ENCODE measurements at places on chromosomes 7 and 10.

DNA sequence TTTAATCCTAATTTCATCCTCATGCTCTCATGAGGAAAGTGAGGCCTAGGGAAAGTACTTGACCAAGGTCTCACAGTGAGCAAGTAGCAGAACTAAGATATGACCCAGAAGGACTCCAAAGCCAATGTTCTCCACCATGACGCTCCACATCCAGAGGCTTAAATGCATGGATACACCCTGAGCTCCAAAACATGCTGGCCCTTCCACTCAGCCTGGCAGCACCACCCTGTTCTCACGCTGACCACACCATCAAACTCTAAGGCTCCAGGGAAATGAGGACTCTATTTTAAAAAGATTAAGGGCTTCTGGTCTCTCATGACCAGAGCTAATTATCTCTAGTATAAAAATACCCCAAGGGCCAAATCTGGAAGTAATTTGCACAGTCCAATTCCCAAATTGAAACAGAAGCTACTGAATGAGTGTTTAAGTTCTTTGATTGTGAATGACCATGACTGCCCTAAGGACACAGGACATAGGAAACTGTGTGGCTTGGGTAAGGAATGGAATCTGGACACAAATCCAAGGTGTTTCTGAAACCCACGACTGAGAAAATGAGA is 71.1 kb upstream of the ABLIM1 start:
- no peak for DNase-seq

- peak; percentile 23 for DNase-seq
These were observed 47.5 kb downstream of the DENND2A start for GRCh38 chr7:140592964-140593671.

GRCh38 chr7:39651265-39651664 is 27.9 kb downstream of the RALA start:
- DNase-seq: no peak

GRCh38 chr7:20788420-20788990 is 1.8 kb upstream of the SP8 start:
- DNase-seq: no peak

DNA sequence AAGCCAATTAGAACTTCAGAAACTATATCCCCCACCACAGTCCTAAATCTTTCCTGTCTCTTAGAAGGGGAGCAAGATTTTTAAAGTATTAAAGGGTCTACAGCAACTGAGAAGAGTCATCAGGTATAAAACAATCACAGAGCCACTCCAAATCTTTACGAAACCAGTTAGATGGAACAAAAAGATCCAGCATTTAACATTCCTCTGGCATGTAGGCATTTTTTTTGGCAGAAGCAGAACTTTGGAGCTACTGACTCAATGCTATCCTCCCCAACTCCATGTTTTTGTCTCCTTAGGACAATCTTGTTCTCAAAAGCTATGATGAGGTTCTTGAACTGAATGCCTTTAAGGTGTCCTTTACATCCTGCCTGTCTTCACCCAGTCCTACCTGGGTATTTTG is 333.3 kb downstream of the PRPF18 start:
- DNase-seq: no peak

GRCh38 chr7:88003581-88003980 is 69.5 kb downstream of the ADAM22 start:
- DNase-seq: no peak

DNA sequence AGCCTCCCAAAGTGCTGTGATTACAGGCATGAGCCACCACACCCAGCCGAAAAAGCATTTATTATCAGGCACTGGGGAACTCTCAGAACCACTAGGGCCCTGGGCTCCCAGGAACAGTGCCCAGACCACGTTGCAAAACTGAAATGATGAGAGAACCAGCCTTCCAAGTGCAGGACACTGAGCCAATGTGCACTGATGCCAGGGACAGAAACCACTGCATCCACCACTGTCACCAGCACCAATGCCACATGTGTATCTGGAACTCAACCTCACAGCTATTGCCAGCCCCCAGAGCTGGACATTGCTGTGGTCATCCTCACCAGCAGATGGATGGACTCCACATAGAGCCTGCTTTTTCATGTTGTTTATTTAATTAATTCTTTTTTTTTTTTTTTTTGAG is 28.2 kb upstream of the TPST1 start:
- no peak for DNase-seq

GRCh38 chr7:122482212-122482611 is 177.7 kb upstream of the FEZF1 start:
- no peak for DNase-seq

GRCh38 chr7:29806208-29806994 is at the start of gene WIPF3:
Gene WIPF3 (plus strand): TSS chr7:29806508. CDS start chr7:29834725, 28,217 bp downstream.
- no peak for DNase-seq

DNA sequence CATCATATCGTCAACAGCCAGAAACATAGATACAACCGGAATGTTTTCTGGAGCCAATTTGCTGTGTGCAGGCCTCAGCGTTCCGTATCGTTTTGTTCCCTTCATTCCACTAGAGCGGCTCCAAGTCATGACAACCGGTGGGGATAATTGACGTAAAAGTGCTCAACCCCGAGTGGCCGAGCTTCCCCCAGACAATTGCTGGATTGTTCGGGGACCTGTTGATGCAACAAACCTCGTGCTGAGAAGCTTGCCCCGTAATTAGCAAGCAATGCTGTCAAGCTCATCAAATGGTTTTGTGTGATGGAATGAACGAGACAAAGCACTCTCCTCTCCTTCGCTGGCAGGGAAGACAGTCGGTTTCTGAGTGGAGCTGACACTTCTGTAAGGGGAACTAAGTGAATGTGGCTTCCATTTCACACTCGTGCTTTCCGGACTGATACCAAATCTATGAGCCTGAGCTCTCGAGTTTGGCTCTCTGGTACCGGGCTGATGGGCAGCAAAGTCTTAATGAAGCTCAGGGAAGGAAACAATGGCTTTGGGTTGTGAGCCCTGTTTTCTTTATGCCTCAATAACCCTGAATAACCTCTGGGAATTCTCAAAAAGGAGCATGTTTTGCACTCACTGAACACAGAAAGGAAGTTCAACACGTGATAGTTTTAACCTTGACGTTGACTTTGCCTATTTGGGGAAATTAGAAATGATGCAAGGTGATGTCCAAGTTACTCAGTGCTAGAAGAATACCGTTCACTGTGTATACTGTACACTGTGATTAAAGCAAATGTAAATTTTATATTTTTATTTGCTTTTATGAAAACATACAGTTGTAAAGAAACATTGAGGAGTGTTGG is 220.5 kb downstream of the BAMBI start:
- no peak for DNase-seq

- no peak for DNase-seq
These were observed 17.7 kb upstream of the PPIF start for GRCh38 chr10:79329529-79329928.

DNA sequence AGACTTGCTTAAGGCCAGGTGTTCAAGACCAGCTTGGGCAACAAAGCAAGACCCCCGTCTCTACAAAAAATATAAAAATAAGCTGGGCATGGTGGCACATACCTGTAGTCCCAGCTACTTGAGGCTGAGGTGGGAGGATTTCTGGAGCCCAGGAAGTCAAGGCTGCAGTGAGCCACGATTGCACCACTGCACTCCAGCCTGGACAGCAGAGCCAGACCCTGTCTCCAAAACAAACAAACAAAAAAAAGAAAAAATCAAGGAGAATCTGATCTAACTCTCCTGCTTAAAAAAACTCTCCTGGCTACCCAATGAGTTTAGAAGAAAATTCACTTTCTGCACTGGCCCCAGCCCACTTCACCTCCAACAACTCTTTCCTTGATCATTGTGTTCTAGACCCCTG is 1.9 kb upstream of the KPNA7 start:
- no peak for DNase-seq

DNA sequence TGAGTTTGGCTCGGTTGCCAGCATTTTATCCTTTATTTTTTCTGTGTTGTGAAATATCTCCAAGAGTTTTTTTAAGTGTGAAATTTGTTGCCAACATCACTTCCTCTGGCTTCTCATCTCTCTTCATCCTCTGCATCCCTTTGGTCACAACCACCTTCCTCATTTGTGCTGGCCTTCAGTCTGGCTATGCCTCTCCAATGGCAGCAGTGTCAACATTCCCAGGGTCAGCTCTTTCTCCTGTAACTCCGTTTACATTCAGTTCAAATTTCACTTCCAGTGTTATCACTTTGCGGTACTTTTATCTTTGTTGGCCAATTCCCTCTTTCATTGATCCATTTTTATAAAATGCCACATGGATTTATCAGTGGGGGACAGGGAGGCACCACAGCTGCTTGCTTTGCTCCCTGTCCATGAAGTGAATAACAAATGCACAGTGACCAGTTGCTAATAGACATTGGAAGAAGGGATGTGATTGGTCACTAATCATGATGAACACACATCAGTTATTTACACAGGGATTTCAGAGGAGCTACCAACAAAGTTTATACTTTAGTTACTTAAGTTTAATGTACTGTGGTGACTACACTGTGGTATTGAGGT is 311.4 kb upstream of the LRGUK start:
- no peak for DNase-seq

DNA sequence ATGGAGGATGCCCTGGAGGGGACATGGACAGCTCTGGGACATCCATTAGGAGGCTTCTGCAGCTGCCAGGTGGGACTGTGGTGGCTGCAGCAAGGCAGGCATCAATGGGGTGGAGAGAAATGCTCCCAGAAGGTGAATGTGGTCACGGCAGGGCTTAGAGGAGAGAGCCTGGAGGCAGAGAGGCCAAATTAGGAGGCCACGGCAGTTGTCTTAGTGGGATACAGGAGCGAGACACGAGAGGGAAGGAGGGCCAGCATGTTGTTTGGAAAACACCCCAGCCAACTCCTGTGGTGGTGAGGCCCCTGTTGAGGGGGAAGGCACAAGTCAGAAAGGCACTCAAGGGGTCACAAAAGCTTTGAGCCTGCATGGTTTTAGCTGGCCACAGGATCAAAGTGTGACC is 14.6 kb upstream of the ECHDC3 start:
- DNase-seq: no peak

- DNase-seq: no peak
These were observed 205.8 kb downstream of the CCSER2 start for GRCh38 chr10:84534168-84534567.

GRCh38 chr10:100654782-100655325 is 90.5 kb upstream of the PAX2 start:
- peak; percentile 52 for DNase-seq

- no peak for DNase-seq
These were observed 537.9 kb upstream of the MGMT start for GRCh38 chr10:128929131-128929530.

- peak; percentile 23 for DNase-seq
These were observed at the start of gene ADAM12 for GRCh38 chr10:126387931-126388911. Gene ADAM12 (minus strand): TSS chr10:126388477. CDS start chr10:126388145, 332 bp downstream.

DNA sequence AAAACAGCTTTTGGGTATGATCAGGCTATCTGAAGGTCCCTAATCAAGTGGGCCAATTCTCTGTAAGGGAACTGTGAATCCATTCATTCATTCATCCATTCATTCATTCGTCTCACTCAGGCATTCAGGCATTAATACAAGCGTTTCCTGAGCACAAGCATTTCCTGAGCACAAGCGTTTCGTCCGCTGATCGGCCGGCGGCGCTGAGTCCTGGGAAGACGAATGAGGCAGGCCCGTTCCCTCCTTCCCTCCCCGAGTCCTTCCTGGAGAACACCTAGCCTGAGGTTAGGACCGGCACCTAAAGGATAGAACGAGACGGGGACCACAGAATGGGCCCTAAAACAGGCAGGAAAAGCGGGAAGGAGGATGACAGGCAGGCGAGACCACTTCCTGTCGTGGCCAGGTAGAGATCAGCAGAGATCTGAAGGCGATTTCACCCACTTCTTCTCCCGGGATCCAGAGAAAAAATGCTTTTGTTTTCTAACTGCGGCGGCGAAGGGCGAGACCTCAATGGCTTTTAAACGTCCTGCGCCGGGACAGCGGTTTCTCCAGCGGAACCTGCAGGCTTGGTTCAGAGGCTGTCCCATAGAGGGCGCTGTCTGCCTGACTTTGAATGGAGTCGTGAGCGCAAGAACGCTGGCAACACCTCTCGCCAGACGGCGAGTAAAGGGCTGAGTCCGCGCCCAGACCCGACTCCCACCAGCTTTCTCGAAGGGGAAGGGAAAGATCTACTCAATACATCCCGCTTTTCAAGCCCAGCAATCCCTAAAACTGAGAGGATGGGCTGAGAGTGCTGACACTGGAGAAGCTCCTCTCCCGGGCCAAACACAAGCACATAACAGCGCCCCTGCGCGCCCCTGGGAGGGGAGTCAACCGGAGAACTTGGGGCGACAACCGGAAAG is 2.9 kb upstream of the HMX3 start:
- peak; percentile 90 for DNase-seq

DNA sequence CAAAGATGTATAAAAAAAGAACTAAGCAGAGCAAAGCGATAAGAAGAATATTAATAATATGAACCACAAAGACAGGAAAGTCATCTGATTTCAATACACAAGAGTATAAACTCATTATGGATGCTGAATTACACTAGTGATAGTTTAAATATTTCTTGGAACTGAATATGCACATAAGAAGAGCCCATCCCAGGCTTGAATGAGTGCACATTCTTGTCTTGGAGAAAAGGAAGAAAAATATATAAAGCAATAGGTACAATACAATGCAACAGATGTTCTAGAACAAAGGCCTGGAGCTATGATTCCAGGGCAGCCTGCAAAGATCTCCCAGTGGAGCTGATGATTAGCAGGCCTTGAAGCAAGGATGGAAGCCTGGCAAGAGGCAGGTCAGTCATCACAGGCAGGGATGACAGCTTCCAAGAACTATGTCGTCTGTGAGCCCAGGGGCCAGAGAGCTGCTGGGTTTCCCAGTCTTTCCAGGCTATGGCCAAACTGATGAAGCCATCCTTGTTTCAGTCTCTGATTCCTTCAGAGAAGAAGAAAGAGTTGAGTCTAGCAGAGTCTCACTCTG is 277.6 kb downstream of the KCNMA1 start:
- DNase-seq: no peak

DNA sequence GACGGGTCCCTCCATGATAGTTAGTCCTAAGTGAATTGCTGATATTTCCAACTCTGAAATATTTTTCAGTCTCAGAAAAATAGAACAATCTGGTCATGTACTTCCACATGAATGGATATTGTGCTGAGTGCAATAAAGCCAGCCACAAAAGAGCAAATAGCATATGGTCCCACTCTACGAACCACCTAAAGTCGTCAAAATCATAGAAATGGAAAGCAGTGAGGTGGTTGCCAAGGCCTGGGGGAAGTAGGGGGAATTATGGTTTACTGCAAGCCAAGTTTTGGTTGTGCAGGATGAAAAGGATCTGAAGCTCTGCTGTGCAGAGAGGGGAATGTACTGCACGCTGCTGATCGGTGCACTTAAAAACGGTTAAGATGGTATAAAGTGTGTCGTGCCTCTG is 313.8 kb upstream of the ADARB2 start:
- DNase-seq: no peak

DNA sequence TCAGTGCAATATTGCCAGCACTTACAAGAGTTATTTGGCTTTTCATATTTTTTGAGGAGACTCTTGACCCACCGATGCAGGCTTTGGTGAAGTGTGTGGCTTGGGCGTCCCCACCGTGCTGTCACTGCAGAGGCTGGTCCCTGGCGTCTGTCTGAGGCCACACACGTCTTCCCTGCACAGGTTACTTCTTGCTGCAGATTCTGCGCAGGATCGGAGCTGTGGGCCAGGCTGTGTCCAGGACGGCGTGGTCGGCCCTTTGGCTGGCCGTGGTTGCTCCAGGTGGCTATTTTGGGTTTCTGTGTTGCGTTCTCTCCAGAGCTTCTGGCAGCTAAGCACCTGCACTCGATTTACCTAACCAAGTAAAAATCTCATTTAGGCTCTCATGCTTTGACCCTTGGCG is 18.9 kb downstream of the SUN1 start:
- no peak for DNase-seq

- DNase-seq: no peak
These were observed 60.8 kb upstream of the CELF2 start for GRCh38 chr10:10956681-10957542.

GRCh38 chr10:79273604-79274003 is 73.7 kb upstream of the PPIF start:
- no peak for DNase-seq

Data from renal pelvis (tissue), 12 donors.